T-helper 2 cell treated with Interferon-gamma antibody and Interleukin-4, amounts not matched to agents 5 μg/mL and 100 μg/mL, for 36 hours (primary cell): ENCODE measurements at places on chromosomes 3 and 15.

DNA sequence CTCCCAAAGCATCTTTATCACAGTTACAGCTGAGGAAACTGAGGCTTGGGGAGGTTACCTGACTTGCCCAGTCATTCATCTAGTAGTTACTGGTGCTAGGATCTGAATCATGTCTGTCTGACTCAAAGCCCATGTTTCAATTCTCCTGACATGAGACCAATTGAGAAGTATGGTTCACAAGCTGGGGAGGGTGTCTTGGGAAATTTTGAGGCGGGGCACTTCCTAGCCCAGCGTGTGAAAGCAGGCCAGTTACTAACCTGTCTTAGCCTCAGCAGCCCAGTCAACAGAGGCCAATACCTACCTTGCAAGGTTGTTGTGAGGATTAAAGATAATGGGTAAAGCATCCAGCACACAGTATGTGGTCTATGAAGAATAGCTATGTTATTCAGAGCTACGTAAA is 37.0 kb downstream of the CLDN18 start:
- no peak for DNase-seq

DNA sequence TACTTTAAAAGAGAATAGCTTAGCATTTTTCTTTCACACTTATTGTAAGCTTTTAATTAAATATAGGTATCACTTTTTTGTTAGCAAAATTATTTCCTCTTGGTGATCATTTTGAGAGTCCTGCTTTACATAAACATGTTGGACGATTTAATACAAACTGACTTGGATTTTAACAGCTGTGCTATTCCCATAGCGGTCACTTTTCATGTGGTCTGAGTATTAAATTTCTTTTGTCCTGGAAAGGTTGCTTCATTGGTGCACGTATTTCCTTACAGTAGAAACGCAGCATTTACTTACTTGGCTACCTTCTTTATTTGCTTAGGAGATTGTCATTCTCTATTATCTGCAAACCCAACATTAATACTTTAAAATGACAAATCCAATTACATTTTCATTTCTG is 109.4 kb downstream of the ATG7 start:
- no peak for DNase-seq

GRCh38 chr15:57495041-57495440 is 96.7 kb upstream of the MYZAP start:
- DNase-seq: no peak

DNA sequence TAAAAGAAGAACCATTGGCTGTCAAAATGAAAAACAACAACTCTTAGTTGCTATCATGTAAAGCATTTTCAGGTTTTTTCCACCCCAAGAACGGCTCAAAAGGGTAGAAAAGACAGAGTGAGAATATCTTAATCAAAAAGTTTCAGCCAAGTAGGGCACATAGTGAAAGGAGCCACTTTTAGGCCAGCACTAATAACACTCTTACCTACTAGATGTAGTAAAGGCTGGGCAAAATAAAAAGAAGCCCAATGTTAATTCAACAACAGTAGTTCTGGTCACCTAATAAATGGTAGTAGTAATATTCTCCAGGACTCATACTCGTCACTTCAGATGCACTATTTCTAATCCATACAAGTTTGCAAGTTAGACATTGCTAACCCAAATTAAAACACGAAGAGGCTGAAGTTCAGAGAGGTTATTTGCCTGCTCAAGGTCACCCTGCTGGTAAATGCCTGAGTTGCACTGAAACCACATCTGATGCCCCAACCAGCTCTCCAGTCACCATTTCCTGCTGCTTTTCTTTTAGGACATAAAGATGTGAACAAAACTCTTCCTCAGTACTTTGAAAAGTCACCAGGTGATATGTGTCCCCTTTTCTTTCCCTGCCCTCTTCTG is 7.5 kb downstream of the GOLIM4 start:
- DNase-seq: no peak

DNA sequence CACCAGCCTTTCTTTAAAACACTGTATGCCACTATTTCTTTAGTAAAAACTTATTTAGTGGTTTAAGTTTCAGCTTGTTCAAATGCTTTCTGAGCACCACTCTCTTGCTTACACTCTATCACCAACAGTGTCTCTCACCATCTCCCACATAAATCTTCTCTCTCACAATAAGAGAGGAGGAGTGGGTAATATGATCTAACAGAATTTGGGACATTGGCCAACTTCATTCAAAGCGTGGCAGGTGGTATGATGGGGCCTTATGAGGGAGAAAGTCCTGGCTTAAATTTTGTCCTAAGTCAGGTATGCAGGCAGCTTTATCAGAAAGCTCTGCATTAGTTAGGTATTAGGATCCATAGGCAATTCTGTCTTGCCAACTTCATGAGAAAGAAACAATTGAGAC is 1132.5 kb downstream of the TUSC7 start:
- no peak for DNase-seq

DNA sequence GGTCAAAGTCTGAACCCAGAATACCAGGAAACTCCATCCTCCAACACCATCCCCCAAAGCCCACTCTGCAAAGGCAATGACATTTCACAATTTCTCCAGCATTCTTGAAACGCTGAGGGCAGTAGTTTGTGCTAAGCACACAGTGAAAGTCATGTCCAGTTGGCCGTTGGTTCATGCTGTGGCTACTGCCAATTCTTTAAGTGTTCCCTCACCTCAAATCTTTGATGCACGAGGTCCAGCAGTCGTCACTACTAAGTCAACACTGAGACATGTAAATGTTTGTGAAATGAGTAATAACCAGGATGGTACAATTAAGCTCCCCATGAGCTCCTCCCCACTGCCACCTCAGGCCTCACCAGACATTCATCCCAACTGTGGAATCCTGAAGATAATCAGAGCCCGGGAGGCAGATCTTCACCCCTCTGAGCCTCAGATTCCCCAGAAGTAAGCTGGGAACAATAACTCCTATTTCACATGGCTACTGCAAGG is 7.0 kb downstream of the SUCLG2 start:
- DNase-seq: no peak

- no peak for DNase-seq
Observed at GRCh38 chr3:29370476-29371420, 89.9 kb downstream of the RBMS3 start.

GRCh38 chr3:9957214-9957613 is 5.0 kb upstream of the PRRT3 start:
- DNase-seq: no peak

GRCh38 chr3:23728601-23729117 is 77.1 kb upstream of the UBE2E1 start:
- DNase-seq: no peak

DNA sequence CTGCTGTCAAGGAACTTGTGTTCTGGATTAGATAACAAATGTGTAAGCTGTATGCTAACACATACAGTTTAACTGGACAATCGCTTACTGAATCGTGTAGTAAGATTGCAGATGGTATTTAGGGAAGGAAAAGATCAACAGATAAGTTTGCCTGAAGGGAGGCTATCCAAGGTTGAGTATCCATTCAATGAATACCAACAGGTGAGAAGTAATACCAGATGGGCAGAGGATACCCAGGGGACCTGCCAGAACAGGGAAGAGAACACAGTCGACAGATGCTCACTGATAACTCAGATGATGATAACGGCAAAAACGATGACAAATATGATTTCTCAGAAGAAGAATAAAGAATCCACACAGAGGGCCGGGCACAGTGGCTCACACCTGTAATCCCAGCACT is 3.2 kb upstream of the UACA start:
- DNase-seq: no peak

DNA sequence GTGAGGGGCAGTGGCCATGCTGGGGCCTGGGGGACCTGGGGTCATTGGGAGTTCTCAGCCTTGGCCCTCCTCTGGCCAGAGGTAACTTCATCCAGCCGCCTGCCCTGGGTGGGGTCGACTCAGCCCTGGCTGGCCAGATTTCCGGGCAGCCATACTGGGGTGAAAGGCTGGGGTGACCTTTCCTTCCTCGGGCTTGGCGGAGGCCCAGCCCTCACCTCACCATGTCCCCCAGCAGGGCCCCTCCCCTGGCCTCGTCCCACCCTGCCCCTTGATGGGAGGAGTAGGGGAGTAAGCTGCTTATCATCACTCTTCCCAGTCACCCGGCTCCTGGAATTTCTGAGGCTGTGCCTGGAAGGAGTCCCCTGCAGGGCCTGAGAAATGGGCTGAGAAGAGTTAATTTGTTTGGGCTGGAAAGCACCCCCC is 5.4 kb downstream of the SEMA3F start:
- DNase-seq: no peak

GRCh38 chr15:81115054-81115939 is 18.8 kb upstream of the CFAP161 start:
- no peak for DNase-seq

DNA sequence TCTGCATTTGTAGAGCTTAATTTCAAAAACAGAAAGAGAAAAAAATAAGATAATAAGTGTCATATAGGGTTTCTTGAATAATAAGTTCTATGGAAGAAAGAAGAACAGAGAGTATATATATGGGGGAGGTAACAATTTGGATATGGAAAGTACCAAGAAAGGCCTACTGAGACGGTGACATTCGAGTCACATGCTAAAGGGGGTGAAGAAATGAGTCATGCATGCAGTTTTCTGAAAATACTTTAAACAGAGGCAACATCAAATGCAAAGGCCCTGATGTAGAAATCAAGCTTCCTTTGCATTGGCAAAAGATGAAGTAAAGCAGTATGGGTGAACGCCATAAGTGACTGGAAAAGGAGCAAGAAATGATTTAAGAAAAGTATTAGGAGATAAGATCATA is 371.6 kb upstream of the ZNF385D start:
- no peak for DNase-seq

DNA sequence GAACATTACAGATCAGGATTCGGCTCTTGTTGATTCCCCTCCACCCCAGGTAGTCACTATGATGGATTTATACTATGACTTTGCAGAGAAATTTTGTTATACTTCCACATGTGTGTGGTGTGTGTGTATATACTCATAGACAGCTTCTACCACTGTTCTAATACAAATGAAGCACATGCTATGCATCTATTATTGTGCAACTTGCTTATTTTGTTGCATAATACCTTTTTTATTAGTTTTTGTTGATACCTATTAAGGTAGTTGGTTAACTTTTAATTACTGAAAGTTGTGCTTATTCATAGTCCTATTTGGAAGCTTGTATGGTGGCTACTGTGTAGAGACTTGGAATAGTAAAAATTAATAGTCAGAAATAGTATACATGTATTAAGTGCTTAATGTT is 140.6 kb downstream of the CACNA2D3 start:
- no peak for DNase-seq

- DNase-seq: no peak
Observed at GRCh38 chr3:33799202-33799551, 747 bp downstream of the PDCD6IP start.

- no peak for DNase-seq
Observed at GRCh38 chr3:14145670-14146380, 21.0 kb downstream of the TMEM43 start.

DNA sequence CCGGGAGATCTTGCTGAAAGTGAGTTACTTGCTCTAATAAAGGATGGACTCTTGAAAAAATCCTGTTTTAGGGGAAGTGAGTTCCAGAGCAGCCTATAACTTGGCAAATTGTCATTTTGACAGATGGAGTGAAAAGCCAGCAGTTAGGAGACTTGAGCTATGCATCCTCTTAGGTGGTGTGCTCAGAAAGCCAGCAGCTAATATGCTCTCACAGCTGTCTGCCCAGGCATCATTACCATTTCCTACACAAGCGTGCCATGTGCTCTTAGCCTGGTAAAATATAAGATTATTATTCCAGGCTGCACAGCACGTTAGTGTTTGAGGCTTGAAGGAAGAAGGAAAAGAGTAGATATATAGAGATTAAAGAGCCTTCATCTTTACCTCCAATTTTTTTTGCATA is 151.0 kb downstream of the CHL1 start:
- no peak for DNase-seq

GRCh38 chr3:163939926-163940325 is 1138.4 kb downstream of the SI start:
- no peak for DNase-seq

DNA sequence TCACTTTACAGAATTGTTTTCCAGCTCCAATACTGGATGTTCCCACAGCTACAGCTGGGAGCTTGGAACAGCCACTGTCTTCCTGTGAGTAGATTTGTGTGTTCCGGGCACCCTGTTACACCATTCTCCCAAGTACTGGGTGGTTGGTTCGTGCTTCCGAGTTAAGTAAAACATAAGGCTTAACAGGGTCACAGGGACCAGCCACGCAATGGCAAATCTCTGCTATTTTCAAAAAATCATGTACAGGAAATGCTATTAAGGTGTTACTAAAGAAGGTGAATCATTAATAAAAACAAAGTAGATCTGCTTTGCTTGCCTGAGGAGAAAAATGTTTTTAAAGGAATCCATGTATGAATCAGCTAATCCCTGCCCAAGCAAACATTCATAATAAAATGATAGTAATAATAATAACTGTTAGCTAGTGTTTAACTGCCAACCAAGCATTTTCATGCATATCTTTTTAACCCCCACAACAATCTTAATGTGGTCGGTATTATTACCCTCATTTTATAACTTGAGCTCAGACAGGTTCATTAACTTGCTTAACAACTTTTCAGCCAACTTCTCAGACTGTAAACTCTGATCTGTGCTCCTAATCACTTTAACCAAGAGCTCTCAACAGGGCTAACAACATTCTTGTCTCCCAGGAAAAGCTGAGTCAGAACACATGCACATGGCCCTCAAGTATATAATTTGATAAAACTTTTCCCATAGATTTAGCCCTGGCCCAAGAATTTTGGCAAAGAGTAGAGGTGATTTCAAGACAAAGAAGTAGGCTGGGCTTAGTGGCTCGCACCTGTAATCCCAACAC is 2.7 kb upstream of the C2CD4A start:
- no peak for DNase-seq

DNA sequence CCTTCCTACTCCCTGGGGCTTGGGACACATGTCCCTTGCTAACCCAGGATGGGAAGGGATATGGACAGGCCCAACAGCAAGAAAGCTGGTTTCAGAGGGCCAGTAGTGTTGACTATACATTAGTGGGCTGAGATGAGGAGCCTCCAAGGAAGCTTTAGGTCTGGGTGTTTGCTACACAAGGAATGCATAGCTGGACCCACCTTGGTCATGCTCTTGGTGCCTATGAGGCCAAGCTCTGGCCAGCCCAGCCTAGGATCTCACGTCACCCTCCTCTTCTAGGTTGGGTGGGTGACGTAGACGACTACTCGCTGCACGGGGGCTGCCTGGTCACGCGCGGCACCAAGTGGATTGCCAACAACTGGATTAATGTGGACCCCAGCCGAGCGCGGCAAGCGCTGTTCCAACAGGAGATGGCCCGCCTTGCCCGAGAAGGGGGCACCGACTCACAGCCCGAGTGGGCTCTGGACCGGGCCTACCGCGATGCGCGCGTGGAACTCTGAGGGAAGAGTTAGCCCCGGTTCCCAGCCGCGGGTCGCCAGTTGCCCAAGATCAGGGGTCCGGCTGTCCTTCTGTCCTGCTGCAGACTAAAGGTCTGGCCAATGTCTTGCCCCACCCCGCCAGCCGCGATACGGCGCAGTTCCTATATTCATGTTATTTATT is 653 bp upstream of the WDR6 start:
- DNase-seq: no peak

GRCh38 chr3:12484198-12484982 is at the start of gene TSEN2:
TSEN2 (plus strand) TSS chr3:12484480; CDS start chr3:12489801, 5,321 bp downstream.
- peak; percentile 99 for DNase-seq

GRCh38 chr3:86990012-86990733 is 776 bp downstream of the VGLL3 start:
- DNase-seq: no peak
